ENCODE measurements at places on chromosomes 7 and 10.
A peak's percentile ranks its signal among the peaks of the same experiment; 100 is the strongest.

- DNase-seq: peak; percentile 28
Measured at GRCh38 chr10:15313843-15314242, 57.2 kb downstream of the FAM171A1 start.

GRCh38 chr10:86182150-86182549, 184.4 kb downstream of the GRID1 start:
- no peak for DNase-seq

DNA sequence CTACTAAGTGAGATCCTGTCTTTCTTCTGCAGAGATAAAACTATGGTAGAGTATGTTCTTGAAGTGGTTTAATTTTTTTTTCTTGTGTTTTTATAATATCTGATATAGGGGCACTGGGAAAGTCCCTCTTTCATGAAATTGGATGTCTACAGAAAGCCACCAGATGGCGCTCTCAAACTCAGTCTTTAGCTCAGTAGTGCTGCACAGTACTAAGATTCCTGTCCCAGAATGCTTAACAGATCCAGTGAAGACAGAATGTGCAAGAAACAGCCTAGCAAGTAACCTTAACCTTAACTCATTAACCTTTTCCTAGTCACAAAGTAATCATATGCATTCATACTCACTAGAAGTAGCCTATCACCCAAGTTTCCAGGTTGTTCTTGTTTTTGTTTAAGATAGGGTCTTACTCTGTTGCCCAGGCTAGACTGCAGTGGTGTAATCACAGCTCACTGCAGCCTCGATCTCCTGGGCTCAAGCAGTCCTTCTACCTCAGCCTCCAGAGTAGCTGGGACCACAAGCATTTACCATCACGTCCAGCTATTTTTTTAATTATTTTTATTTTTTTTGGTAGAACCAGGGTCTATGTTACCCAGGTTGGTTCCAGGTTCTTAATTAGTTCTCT, 56.7 kb downstream of the IDE start:
- peak; percentile 88 for DNase-seq

DNA sequence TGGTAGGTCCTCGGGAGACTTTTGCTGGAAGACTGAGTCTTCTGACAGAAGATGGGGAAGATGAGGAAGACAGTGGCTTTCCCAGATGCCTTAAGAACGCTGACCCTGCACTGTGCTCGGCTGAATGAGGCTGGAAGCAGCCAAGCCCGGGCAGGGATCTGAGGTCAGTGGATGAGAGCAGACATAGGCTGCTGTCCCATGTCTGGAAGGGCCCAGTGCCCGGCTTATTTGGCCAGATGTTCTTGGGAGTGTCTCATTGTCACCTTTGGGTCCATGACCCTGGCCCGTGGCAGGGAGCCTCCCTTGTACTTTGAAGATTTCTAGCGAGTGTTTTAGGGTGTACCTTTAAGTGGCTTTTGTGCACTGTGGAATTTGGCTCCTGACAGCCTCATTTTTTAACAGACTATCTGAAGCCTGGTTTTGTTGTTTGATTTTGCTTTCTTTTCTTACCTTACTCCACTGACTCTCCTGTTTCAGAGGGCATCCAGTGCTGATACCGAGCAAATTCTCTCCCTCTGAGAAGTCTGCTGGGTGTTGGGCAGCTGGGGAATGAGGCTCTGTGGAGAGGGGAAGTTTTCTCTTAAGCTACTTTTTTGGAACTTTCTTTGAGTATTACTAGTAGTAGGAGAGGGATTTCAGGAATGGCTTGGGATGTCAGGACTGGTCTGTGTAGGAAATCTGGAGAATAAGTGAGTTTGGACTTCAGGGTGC, 61.4 kb downstream of the CREB5 start:
- DNase-seq: no peak

- no peak for DNase-seq
Measured at GRCh38 chr7:45179666-45180065, 22.1 kb downstream of the RAMP3 start.

DNA sequence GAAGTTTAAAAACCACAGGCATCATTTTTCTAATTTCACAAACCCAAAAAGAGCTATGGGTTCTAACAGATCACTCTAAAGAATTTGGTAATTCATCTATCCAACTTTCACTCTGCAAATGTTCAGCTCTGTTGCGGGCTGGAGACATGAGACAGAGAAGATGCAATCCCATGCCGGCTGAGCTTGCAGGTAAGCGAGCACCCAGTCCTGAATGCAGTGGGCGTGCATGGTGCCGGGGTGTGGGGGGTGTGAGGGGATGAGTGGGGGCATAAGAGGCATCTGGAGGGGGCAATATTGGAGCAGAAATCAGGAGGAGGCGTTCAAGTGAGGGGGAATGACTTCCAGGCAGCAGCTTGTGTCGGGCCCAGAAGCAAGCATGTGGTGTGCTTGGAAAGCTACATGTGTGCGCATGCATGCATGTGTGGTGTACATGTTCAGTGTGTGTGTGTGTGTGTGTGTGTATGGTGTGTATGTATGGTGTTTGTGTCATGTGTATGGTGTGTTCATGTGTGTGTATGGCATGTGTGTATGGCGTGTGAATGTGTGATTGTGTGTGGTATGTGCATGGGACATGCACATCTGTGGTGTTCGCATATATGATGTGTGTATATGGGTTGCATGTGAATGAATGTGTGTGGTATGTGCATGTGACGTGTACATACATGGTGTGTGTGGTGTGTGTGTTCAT, 172.9 kb downstream of the PRKCQ start:
- no peak for DNase-seq
